Left renal pelvis (tissue), 4 donors: ENCODE measurements at places on chromosomes 2 and 18. TPM values are rescaled to one million over a fixed set of nuclear protein-coding genes. Genes with fewer than 3 reads are reported as not detected.

Gene IL1A
- 0.61 TPM for polyA plus RNA-seq

Gene IL37
- not detected for polyA plus RNA-seq

Gene FSHR
- not detected for polyA plus RNA-seq

Gene ASB18
- 0.17 TPM for polyA plus RNA-seq

GRCh38 chr2:186431306-186431705 lies 54.8 kb upstream of the ZC3H15 start:
- no peak for DNase-seq

DNA sequence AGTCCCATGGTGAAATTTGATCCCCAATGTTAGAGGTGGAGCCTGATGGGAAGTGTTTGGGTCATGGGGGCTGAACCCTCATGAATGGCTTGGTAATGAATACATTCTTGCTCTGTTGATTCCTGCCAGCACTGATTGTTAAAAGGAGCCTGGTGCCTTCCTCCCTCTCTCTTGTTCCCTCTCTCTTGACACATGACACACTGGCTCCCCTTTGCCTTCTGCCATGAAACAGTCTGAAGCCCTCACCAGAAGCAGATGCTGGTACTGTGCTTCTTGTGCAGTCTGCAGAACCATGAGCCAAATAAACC lies 30.6 kb upstream of the EPC2 start:
- DNase-seq = no peak

GRCh38 chr18:74351354-74351753 lies 35.7 kb downstream of the C18orf63 start:
- no peak for DNase-seq

DNA sequence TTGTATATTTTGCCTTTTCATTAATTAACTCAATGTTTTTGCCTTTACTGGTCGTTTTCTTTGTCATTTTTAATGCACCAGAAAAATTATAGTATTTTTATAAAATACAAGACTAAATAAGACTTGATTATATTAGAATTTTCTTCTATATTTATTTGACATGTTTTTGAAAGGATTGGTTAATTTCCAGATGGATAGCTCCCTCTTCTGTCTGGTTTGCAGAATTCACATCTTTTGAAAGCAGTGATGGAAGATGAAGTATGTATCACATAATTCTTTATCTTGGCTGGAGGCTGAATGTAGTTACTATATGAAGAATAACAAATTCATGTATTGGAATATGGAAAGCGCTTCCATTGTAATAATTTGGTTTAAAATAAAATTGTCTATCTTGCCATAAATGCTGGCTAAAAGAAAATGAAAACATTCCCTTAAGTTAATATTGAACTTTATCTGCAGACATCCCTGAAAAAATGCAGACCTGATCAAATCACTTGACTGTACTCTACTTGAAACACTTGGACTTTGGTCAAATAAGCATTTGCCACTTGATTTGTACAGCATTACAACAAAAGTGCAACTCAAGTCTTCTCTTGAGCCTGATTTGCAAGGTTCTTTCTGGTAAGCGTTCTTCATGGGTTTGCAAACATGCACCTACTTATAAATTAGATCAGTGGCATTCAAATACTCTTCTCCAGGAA lies 86.3 kb upstream of the EFEMP1 start:
- DNase-seq = peak; percentile 9

- DNase-seq = no peak
Observed at GRCh38 chr18:53798516-53798915, 426.0 kb downstream of the MBD2 start.
